ENCODE measurements at places on chromosomes 2 and 18. TPM values are rescaled to one million over a fixed set of nuclear protein-coding genes. Genes with fewer than 3 reads are reported as not detected.

DNA sequence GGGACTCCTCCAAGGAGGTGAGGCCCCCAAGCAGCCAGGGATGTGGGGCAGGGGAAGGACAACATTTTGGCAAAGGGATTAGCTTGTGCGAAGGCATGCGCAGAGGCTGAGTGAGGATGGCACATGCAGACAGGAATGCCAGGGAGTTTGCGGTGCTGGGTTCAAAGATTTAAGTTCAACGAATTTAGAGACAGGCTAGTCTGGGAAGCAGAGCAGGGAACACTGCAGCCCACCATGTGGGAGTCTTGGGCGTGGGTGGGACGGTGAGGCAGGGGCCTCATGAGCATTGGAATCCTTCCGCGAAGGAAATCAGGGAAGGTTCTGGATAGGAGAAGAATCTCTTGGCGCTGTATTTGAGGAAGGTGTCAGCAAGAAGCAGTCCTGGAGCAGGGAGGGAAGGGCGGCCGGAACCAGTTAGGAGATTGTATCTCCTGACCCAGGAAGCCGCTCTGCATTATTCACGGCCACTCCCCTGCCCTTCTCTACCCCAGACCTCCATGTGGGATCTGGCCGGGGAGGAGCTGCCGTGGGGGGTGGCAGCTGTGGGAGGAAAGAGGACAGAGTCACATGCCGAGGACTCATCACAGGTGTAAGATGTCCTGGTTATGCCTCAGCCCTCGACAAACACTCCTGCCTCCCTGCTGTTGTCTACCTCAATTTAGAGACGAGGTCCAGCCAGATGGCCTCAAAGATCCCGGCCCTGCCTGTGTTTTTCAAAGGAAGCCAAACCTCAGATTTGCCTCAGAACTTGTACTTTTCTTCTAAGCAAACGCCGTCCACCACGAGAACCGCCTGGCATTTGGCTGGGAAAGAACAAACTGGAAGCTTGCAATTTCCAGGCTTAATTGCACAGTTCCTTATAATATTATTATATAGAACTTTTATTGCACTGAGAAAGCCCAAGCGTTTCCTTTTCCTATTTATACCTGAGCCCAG is 123.7 kb upstream of the SMAD2 start:
- DNase-seq: no peak

GRCh38 chr2:69608109-69608508 is 35.4 kb downstream of the AAK1 start:
- no peak for DNase-seq

GRCh38 chr2:39666491-39667101 is 879 bp downstream of the TMEM178A start:
- DNase-seq: no peak

DNA sequence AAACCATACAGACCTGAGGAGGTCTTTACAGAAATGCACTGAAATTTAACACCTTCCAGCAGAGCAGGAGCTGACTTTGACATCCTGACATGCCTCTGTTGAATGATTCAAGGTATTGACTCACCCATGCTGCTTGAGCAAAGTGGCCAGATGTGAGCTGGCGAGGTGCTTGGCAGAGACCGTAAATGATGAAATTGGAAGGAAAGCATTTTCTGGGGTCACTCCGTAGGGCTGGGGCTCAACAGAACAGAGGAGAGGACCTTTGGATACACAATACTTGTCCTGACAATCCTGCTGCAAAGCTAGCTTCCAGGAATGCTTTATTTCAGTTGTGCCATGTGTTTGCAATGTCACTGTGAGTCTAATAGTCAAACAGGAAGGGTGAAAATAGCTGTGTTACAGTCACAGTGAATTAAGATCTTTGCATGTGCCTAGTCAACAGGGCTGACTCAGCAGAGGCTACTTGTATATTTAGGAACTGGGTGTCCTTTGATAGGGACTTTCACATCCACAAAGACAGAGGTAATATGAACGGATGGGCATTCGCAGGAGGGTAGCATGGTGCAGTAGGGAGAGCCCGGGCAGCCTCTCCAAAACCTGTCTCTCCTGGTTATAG is 31.6 kb upstream of the NCK2 start:
- DNase-seq: peak; percentile 47

DNA sequence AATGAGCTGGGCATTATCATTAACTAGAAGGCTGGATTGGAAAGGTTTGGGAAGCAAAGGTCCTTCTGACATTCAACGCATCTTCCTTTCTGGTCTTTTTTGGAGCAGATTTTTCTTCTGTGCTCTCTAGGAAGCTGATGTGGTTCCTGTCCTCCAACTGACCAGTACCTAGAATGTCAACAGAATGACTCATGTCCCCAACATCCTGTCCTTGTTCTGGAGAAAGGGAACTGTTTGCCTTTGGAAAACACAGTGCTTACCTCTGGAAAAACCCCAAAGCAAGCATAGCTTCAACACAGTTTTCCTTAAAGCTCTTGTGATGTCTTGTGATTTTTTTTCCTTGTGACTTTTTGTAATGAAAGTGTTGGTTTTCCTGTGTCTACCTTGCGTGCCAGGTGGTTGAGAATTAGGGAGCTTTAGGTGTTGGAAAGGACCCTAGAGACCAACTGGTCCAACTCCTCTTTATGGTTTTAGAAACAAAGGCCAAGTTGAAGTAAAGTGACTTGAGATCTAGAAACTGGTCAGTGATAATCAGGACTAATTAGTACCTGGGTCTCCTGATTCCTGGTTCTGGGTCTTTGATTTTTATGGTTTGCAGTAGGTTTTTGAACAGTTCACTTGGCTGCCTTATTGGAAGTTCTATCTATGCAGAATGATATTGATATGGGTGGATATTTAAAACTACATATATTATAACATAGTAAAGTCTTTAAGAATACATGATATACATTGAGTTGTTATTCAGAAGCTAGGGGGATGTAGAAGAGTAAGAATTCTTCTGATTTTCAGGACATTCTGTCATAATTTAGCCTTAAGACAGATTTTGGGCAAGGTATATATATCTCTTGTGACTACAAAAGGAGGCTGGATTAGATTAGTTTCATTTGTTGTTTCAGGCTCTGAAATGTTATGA is 70.5 kb downstream of the FMNL2 start:
- DNase-seq: no peak

- peak; percentile 88 for DNase-seq
Observed at GRCh38 chr2:197168705-197169104, 141.9 kb downstream of the ANKRD44 start.

DNA sequence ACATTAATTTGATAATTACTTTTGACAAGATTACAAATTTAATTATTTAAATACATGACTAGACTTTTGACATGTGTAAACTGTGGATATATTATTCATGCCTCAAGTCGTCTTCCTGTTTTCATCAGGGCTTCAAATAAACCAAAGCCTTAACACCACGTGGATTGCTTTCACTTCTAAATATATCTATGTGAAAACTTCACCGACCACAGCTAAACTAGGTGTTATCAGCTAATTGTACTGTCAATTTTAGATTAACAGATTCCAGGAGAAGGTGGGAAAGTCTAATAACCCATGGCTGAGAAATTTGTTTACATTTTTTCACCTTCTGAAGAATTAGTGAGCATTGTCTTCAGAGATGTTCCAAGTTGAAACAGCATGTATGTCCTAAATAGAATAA is 494.7 kb upstream of the FAM98A start:
- no peak for DNase-seq

- DNase-seq: no peak
Observed at GRCh38 chr18:8537400-8537799, 71.8 kb upstream of the RAB12 start.

- no peak for DNase-seq
Observed at GRCh38 chr2:18585526-18585925, 3.8 kb downstream of the NT5C1B start.

GRCh38 chr2:20617892-20618467 is 32.9 kb downstream of the HS1BP3 start:
- no peak for DNase-seq

DNA sequence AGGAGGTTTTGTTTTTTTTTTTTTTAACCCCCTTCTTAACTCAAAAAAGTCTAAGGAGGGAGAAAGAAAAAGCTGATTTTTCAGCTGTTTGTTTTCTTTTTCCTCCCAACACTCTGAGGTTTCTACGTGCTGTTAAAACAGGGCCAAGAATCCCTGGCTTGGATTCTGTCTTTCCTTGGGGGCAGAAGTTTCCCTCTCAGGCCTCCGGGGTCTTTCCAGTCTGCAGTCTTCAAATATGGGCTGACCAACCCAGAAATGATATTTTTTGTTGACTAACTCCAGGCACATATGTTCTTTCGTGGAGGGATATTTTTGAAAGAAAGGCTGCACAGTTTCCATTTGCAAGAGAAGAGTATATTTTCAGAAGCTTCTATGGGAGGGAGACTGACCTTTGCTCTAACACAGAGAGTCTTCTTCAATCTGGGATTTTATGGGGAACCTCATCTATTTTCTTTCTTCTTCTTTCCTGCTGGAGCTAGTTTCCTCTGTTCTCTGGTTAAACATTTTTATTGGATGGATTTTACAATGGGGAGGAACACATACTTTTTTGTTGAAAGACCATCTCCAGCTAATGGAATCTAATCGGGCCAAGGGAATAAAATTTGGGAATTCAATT is 93.3 kb upstream of the SPRED2 start:
- DNase-seq: no peak

- no peak for DNase-seq
Observed at GRCh38 chr18:58046093-58046793, 2.2 kb downstream of the NEDD4L start.

The AKAIN1 gene
- total RNA-seq: not detected

The KYNU gene
- total RNA-seq: not detected

The OTOS gene
- not detected for total RNA-seq

The APCDD1 gene
- total RNA-seq: not detected

The UGT1A4 gene
- total RNA-seq: not detected

All from activated CD4-positive, alpha-beta T cell treated with anti-CD3 and anti-CD28 coated beads, Interleukin-2, amount 10 ng/mL, durations not matched to agents 24 days and 14 days (primary cell).